ENCODE measurements at places on chromosomes 1 and 21. TPM values are rescaled to one million over a fixed set of nuclear protein-coding genes. Genes with fewer than 3 reads are reported as not detected.
A peak's percentile ranks its signal among the peaks of the same experiment; 100 is the strongest.

KRTAP12-2 gene
- total RNA-seq: not detected

RGS7 gene
- total RNA-seq: not detected

VWA5B1 gene
- total RNA-seq: not detected

IGSF3 gene
- total RNA-seq: 24.0 TPM

C1orf115 gene
- 33.9 TPM for total RNA-seq

- H3K4me1 ChIP-seq: peaks cover 28% of the 10 kb centered on the region
- peak overlapping the region; percentile 69 for H3K27ac ChIP-seq
- H3K4me3 ChIP-seq: no peak overlapping the region
- H3K36me3 ChIP-seq: no peaks in the 10 kb centered on the region
- peak; percentile 51 for DNase-seq
These were observed 8.8 kb downstream of the MYCL start for GRCh38 chr1:39892601-39893595.

DNA sequence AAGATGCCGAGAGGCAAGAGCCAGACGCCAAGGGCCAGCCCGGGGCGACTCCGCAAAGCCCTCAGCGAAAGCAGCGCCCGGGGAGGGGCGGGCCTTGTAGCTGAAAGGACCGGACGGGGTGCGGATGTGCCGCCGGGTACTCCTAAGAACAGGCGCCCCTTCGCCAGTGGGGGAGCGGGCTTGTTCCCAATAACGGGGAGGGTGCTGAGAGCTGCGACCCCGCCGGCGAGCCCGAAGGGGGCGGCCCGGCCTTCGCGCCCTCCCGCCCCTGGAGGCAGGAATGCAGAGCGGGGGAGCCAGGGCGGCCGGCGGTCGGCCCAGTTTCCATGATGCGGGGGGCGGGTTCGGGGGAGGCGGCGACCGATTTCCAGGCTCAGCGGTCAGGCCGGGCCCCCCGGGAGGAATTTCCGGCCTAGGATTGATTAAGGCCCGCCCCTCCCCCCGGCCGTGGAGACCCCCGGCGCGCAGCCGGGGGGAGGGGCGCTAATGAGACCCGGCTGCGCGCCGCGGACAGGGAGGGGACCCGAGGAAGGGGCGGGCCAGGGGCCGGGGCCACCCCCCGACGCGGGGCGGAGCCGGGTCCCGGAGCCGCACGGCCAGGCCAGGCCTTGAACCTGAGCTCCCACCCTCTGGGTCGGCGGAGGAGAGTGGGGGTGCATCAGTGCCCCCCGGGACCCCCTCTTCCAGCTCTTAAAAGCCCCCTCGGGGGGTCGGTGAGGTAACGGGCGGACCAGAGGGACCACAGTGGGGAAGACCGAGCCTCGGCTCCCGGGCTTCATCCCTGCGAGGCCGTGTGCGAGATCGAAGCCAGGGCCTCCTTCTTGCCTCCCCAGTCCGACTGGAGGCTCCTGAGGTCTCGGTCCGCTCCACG is 898 bp upstream of the TMEM200B start:
- H3K27ac ChIP-seq: peak overlapping the region; percentile 65
- H3K36me3 ChIP-seq: no peaks in the 10 kb centered on the region
- DNase-seq: peak; percentile 75
- peak overlapping the region; percentile 69 for H3K4me3 ChIP-seq
- H3K27me3 ChIP-seq: no peaks in the 10 kb centered on the region
- no peaks in the 10 kb centered on the region for H3K4me1 ChIP-seq

DNA sequence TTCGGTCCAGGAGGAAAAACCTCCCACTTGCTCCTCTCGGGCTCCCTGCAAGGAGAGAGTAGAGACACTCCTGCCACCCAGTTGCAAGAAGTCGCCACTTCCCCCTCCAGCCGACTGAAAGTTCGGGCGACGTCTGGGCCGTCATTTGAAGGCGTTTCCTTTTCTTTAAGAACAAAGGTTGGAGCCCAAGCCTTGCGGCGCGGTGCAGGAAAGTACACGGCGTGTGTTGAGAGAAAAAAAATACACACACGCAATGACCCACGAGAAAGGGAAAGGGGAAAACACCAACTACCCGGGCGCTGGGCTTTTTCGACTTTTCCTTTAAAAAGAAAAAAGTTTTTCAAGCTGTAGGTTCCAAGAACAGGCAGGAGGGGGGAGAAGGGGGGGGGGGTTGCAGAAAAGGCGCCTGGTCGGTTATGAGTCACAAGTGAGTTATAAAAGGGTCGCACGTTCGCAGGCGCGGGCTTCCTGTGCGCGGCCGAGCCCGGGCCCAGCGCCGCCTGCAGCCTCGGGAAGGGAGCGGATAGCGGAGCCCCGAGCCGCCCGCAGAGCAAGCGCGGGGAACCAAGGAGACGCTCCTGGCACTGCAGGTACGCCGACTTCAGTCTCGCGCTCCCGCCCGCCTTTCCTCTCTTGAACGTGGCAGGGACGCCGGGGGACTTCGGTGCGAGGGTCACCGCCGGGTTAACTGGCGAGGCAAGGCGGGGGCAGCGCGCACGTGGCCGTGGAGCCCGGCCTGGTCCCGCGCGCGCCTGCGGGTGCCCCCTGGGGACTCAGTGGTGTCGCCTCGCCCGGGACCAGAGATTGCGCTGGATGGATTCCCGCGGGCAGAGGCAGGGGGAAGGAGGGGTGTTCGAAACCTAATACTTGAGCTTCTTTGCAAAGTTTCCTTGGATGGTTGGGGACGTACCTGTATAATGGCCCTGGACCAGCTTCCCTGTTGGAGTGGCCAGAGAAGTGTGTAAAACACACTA is 45.3 kb downstream of the MRPL39 start:
- H3K4me1 ChIP-seq: 0 out of 2 replicates have a peak, but pooled peaks cover 4% of the 10 kb centered on the region
- H3K4me3 ChIP-seq: peak overlapping the region; percentile 55
- no peaks in the 10 kb centered on the region for H3K27me3 ChIP-seq
- DNase-seq: peak; percentile 51

- H3K27me3 ChIP-seq: no peaks in the 10 kb centered on the region
- no peak overlapping the region for H3K4me3 ChIP-seq
- no peak overlapping the region for H3K27ac ChIP-seq
- DNase-seq: no peak
- H3K36me3 ChIP-seq: no peaks in the 10 kb centered on the region
These were observed 161.7 kb downstream of the ROR1 start for GRCh38 chr1:63935553-63935952.

- no peaks in the 10 kb centered on the region for H3K4me1 ChIP-seq
- DNase-seq: no peak
- H3K27ac ChIP-seq: no peak overlapping the region
These were observed 18.9 kb upstream of the RNF223 start for GRCh38 chr1:1092894-1093609.

All from Caco-2 (cell line).